Glutamatergic neuron (in vitro differentiated cells): ENCODE measurements at places on chromosomes 12 and 14. TPM values are rescaled to one million over a fixed set of nuclear protein-coding genes. Genes with fewer than 3 reads are reported as not detected.

Gene PIK3C2G
- total RNA-seq = not detected

Gene SMCO3
- not detected for total RNA-seq

Gene P2RX7
- not detected for total RNA-seq

Gene SPX
- not detected for total RNA-seq

Gene KERA
- total RNA-seq = not detected

Gene PAH
- total RNA-seq = not detected

Gene HVCN1
- 0.71 TPM for total RNA-seq

Gene LPAR5
- not detected for total RNA-seq

Gene SERPINA4
- total RNA-seq = not detected

Gene TMEM30B
- not detected for total RNA-seq

Gene TMEM233
- not detected for total RNA-seq

Gene GLT1D1
- 4.4 TPM for total RNA-seq

Gene ASB2
- total RNA-seq = 16.6 TPM

Gene RNASE1
- total RNA-seq = not detected

Gene MYH7
- not detected for total RNA-seq

Gene LRFN5
- 7.3 TPM for total RNA-seq

Gene DAO
- total RNA-seq = not detected

Gene KLRC2
- not detected for total RNA-seq

Gene RFX4
- total RNA-seq = not detected

Gene IFI27L2
- total RNA-seq = 52.7 TPM

Gene ADAMTS20
- 7.0 TPM for total RNA-seq

Gene CELA1
- total RNA-seq = not detected

Gene CBLN3
- total RNA-seq = 0.51 TPM

Gene TMTC1
- 1.4 TPM for total RNA-seq

Gene CD4
- 0.17 TPM for total RNA-seq

Gene MAP4K5
- total RNA-seq = 99.5 TPM

Gene SMIM41
- 0.88 TPM for total RNA-seq

Gene RASSF8
- 41.3 TPM for total RNA-seq

Gene FAM186B
- total RNA-seq = not detected

Gene ESPL1
- total RNA-seq = 5.1 TPM

Gene PLEKHG7
- total RNA-seq = not detected

Gene M6PR
- total RNA-seq = 98.8 TPM

Gene KCNMB4
- 18.7 TPM for total RNA-seq

Gene FLRT2
- total RNA-seq = 69.6 TPM

Gene ITPR2
- 77.9 TPM for total RNA-seq

Gene IAPP
- total RNA-seq = not detected

Gene SLC8A3
- 9.8 TPM for total RNA-seq

Gene WNT5B
- total RNA-seq = 16.3 TPM

Gene RNASE11
- total RNA-seq = not detected

Gene FGF23
- total RNA-seq = not detected

Gene PIWIL1
- total RNA-seq = not detected

Gene PZP
- not detected for total RNA-seq

Gene LRP1-AS
- not detected for total RNA-seq
